ENCODE measurements at places on chromosomes 6 and 20. TPM values are rescaled to one million over a fixed set of nuclear protein-coding genes. Genes with fewer than 3 reads are reported as not detected.

Gene RIN2
- 19.0 TPM for polyA plus RNA-seq

Gene MUCL3
- not detected for polyA plus RNA-seq

DNA sequence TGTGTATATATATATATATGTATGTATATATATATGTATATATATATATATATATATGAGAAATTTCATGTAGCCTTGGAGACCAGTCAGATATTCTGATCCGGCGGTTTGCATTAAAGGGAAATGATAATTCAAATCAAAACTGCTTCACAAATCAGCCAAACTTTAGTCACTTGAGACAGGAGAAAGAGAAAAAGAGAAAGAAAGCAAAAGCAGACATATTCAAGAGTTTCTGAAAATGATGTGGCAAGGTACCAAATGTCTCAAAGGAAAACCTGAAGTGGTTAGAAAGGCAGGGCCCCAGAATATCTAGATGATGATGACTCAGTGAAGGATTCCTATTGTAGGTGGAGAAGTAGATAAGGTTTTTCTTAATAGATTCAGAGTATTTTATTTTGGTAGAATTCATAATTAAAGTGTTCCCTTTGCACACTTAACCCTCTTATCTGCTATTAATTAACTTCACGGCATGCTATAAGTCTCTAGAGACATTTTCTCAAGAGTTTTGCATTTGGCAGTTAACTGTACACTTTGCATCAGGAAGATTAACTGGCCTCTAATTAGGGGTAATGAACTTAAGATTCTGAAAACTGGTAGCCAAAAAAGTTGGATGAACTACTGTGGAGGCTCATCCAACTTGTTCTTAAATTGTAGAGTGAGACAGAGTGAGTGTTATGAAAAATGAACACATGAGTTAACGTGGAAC, 50.1 kb upstream of the ASF1A start:
- no peak for DNase-seq

DNA sequence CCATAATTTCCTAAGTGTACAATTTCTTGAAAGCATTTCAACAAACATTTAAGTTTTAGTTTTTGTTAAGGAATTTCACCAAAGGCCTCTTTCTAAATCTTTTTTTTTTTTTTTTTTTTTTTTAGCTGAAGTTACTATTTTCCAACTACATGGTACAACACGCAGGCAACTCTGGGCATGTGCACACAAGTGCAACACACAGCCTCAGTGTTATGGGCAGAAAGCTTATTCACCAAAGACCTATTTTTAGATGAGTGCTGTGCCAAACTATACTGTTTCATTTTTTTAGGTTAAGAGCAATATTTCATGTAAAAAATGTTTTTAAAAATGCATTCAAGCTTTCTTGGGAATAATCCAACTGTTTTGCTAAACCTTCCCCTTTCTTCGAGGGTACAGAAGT, 42.0 kb upstream of the MAP3K4 start:
- DNase-seq: no peak

- no peak for DNase-seq
Observed at GRCh38 chr20:45765307-45765875, 26.3 kb downstream of the WFDC3 start.

DNA sequence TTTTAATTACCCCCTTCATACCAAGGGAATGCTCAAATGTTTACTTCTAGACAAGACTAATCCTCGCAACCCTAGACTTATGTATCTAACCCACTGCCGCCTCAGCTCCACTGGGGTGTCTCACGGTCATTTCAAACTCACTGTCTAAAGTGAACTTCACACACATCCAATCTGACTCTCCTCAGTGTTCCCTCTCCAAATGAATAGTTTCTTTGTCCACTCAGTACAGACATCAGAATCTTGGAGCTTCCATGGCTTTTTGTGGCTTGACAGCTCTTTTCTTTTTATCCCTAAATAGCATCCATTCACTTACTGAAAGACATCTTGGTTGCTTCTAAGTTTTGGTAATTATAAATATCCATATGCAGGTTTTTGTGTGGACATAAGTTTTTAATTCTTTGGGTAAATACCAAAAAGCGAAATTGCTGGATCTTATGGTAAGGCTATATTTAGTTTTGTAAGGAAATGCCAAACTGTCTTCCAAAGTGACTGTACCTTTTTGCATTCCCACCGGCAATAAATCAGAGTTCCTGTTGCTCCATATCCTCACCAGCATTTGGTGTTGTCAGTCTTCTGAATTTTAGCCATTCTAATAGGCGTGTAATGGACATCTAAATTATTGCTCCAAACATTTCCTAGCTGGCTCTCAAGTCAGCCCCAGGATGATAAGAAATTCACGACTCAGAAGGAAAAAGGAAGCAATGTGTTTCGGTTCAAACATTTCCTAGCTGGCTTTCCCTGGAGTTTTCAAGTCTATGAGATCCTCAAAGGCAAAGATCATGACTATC, 73.1 kb downstream of the DNAAF9 start:
- DNase-seq: no peak

GRCh38 chr6:125810445-125810844, 19.7 kb downstream of the NCOA7 start:
- DNase-seq: no peak

All from ovary (tissue), 10 donors.